ENCODE measurements at places on chromosomes 12 and 14.

GRCh38 chr14:105881021-105881930 is 354.9 kb downstream of the TMEM121 start:
- no peak for DNase-seq

GRCh38 chr12:47249082-47249481 is 169.3 kb upstream of the AMIGO2 start:
- no peak for DNase-seq

GRCh38 chr14:77023001-77023996 is 5.2 kb downstream of the IRF2BPL start:
- DNase-seq: no peak

- DNase-seq: no peak
Measured at GRCh38 chr14:24713404-24713803, 79.4 kb upstream of the GZMB start.

- no peak for DNase-seq
Measured at GRCh38 chr12:105983622-105984320, 155.0 kb downstream of the NUAK1 start.

DNA sequence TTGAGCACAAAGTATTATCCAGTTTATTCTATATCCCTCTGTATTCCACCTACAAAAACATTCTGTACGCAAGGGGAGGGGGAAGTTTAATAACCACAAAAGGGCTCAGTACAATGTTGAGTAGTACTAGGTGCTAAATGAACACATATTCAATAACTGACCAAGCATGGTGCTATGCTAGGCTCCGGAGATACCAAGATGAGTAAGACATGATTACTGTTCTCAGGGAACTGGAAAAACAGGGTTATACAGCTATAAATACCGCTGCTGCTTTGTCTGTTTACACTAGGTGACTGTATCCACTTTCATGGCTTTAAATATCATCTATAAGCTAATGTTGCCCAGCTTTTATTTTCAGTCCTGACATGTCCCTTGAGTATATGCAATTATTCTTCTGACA is 135.8 kb downstream of the INSM2 start:
- no peak for DNase-seq

- no peak for DNase-seq
Measured at GRCh38 chr14:29085546-29085945, 319.0 kb downstream of the FOXG1 start.

DNA sequence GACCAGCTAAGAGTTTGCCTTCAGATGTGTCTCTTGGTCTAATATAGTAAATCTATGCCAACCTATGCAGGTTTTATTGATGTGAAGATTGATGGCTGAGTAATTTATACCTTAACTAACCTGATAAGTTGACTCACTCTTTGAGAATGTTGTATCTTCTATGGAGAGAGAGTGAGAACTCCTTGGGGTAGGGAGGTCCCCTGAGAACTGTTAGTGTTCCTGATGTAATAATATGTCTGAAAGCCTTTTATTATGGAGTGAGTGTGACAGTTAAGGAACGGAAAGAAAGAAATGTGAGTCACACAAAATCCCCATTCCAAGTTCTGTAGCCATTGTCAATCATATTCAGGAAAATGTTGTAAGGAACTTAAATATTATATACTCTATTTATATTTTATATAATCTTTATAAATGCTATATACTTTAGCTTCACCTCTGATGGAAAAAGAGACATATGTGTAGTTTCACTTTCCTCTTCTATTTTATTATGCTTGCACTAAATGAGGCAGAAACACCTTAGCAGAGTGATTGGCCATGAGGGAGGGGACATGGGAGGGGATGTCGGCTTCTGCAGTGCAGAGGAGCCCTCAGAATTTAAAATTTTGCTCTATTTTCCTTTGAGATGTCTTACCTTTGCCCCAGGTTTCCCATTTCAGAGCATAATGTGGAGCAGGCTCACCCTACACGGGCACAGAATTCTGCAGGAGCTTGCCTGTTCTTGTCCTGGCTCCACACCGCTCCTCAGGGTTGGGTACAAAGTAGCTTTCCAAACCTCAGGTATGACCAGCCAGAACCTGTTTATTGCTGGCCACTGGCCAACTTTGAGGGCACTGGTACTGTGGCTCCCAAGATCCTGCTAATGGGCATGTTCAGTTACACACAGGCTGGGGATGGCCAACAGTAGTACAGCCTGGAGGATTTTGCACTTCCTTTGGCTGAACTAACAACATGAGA is 57.7 kb downstream of the ARF6 start:
- DNase-seq: no peak

- DNase-seq: no peak
Measured at GRCh38 chr12:90281154-90281868, 572.7 kb upstream of the ATP2B1 start.

GRCh38 chr12:65556676-65557437 is 267.4 kb upstream of the HMGA2 start:
- no peak for DNase-seq

DNA sequence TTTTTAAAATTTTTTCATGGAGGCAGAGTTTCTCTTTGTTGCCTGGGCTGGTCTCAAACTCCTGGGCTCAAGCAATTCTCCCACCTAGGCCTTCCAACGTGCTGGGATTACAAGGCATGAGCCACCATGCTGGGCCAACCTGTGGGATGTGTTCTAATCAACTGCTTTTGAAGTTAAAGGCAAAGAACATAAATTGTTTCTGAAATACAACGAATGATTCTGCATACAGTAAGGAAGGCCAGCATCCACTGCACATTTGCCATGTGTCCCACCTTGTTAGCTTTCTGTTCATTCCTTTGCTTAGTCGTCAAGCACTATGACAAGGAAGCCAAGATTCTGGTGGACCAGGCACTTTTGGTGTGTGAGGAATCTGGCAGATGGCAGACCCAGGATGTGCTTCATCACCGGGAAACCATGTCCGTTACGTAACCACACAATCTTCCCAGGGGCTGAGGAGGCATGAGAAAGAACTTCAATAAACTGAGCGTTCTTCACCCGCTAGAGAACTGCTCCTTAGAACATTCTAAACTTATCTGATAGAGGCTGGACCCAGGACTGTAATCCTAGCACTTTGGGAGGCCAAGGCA is 24.5 kb downstream of the MOK start:
- DNase-seq: no peak

GRCh38 chr12:30197392-30198057 is 413.8 kb upstream of the TMTC1 start:
- DNase-seq: no peak

DNA sequence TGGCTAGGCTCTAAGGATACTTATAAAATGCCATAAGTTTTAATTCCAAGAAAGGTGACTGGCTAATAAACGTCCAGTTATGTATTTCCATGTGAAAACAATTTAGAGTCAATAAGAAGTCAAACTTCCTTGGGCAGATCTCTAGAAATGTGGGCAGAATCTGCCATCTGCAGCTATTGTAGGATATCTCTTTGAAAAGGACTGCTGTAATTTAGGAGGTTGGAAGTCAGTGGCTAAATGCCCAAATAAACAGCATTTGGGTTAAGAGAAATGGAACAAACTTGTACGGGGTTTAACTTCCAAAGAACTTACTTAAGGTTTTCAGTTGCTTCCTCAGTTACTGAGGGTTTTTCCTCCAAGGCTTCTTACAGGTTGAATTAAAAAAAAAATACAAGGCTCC is 121.6 kb downstream of the FIGNL2 start:
- DNase-seq: no peak

- DNase-seq: no peak
Measured at GRCh38 chr12:93741659-93742109, 64.5 kb downstream of the CRADD start.

DNA sequence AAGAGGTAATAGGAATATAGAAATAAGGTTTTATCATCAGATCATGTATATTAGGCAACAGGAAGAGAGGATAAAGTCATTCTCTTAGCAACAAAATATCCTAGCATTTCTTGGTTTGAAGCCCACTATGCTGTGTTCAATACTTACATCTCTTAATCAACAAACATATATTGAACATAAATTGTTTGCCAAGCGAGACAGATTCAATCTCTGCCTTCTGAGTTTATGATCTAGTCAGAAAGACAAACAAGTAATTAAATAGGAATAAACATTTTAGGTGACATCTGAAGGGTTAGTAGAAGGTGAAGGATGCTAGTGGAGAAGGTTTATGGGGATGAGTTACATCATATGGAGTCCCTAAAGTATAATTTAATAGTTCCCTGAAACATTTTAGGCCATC is 54.8 kb downstream of the PPHLN1 start:
- no peak for DNase-seq

- DNase-seq: no peak
Measured at GRCh38 chr14:24428628-24429394, 657 bp downstream of the CBLN3 start.

GRCh38 chr14:41606532-41607303 is at the start of gene LRFN5:
Gene LRFN5, plus strand, starts transcription at chr14:41606876.
- DNase-seq: no peak

GRCh38 chr12:105935106-105935505 is 203.6 kb downstream of the NUAK1 start:
- DNase-seq: no peak

DNA sequence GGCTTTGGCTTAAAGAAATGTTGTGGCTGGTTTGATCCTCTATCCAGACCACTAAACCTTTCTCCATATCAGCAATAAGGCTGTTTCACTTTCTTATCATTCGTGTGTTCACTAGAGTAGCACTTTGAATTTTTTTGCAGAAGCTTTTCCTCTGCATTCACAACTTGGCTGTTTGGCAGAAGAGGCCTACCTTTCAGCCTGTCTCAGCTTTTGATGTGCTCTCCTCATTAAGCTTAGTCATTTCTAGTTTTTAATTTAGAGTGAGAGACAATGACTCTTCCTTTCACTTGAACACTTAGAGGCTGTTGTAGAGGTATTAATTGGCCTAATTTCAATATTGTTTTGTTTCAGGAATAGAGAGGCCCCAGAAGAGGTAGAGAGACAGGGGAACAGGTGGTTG is 13.8 kb downstream of the KCNMB4 start:
- no peak for DNase-seq

DNA sequence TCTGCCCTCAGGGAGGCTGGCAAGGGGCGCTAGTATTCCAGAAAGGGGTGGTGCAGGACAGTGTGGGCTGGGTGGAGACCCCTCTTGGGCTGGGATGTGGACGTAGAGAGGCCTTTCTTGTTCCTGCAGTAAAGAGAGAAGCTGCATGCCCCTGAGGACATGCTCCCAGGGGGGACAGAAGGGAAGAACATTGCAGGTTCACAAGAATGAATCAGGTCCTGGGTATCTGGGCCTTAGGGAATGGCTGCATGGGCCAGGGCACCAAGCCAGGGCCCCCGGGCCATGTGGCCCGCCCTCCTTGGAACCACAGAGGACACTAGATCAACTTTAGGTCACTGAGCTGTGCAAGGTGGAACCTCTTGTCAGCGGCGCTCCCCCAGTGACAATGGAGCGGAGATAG is 51.8 kb downstream of the ZNF664 start:
- no peak for DNase-seq

DNA sequence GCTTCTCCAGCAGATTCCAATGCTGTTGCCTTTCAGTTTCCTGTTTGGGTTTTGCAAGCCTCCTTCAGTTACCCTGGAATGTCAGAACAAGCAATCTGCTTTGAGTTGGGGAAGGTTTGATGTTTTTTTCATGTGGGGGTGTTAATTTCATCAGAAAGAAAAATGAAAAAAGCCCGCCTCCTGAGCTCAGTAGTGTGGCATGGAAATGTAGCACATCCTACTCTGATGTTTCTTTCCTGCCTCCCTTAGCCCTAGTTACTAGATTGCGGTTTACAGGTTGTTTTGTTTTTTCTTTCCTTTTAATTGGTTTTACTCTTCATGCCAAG is 22.6 kb downstream of the IFNG-AS1 start:
- DNase-seq: no peak

- DNase-seq: no peak
Measured at GRCh38 chr14:90455100-90455571, 58.3 kb downstream of the CALM1 start.

GRCh38 chr12:131117438-131118245 is 163.9 kb downstream of the ADGRD1 start:
- no peak for DNase-seq

- no peak for DNase-seq
Measured at GRCh38 chr14:85566603-85567002, 36.7 kb downstream of the FLRT2 start.

DNA sequence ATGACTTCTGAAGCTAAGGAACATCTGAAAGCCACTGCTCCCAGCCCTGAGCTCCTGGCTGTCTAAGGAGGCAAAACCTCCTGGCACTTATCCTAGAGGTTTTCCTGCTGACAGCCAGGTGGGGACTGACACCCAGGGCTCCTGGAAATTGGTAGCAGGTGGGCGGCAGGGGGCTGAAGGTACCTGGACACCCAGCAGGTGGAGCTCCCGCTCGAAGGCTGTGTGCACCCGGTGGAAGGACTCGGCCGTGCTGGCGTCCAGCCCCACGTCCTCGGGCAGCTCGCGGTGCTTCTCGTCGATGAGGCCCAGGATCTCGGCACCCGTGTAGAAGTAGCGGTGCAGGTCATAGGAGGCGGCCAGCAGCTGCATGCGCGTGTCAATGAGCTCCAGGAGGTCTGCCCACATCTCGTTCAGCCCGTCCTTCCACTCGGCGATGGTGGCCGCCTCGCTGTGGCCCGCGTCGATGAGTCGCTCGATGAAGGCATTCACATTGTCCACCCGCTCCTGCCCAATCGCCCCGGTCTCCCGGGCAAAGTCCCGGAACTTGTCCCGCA is 68.2 kb downstream of the PLEKHG3 start:
- DNase-seq: no peak

DNA sequence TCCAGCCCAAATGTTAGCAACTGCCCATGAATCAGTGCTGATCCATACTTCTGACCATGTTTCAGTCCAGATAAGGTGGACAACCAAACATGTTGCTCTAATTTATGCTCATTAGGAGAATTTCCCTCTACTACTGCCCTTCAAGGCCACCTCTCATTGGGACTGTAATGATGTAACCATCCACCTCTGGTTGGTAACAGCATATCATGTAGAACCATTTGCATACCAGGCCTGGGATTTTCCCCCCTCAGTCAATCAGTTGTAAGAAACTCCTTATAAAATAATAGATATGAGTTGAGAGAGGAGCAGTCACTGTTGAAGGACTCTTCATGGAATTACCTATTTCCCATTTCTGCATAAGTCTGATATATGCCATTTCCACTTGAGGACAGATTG is 17.8 kb upstream of the YAF2 start:
- no peak for DNase-seq

GRCh38 chr14:21043387-21043973 is 1.3 kb downstream of the RNASE7 start:
- DNase-seq: no peak

GRCh38 chr12:130754234-130754901 is 38.3 kb upstream of the RIMBP2 start:
- DNase-seq: no peak

- no peak for DNase-seq
Measured at GRCh38 chr14:24804552-24805212, 170.7 kb upstream of the GZMB start.

GRCh38 chr14:22721213-22721612 is 45.3 kb upstream of the OXA1L start:
- DNase-seq: no peak

- no peak for DNase-seq
Measured at GRCh38 chr14:20692116-20692751, 3.7 kb downstream of the ANG start.

DNA sequence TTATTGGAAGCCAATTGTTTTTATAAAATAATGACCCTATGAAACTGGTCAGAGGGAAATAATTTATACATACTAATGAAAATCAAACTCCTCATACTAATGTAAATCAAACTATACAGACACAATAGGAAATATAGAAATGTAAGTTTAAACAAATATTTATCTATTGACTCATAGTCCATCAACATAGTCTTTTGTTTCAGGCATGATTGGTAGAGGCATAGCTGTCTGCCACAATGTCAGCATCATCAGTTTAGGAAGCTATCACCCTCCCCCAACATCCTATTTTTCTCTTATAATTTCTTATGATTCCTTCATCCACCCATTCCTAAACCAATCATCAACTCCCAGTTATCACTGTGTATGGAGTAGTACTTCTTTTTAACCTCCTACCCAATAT is 117.7 kb downstream of the SLC38A6 start:
- no peak for DNase-seq
